ENCODE measurements at places on chromosomes 7 and 10.

DNA sequence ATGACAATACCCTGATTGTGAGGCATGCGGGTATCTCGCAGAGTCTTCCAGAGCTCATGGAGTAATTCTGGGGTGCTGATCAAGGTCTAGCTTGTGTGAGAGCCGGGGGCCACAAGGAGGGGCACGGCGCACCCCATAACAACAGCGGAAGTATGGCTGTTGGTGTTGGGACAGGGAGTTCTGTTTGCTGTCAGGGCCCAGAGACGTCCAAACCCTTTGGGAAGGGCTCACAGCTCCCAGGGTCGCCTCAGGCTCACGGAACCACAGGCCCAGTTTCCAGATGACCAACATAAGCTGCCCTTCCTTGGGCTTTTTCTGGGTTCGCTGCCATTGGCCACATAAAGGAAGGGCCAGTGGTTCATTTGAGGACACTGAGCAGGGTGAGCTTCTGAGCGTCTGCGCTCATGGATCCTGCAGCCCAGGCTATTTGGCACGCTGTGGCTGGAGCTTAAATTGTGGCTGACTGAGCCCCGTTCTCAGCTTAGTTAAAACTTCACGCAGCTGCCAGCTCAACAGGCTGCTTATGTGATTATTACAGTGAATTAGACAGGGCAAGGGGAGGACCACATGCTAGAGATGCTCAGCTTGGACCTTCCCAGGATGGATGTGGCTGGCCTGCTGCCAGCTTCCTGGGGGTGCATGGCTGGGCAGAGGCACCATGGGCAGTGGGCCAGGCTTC lies 92.3 kb downstream of the DNAJB6 start:
- no peak for DNase-seq

DNA sequence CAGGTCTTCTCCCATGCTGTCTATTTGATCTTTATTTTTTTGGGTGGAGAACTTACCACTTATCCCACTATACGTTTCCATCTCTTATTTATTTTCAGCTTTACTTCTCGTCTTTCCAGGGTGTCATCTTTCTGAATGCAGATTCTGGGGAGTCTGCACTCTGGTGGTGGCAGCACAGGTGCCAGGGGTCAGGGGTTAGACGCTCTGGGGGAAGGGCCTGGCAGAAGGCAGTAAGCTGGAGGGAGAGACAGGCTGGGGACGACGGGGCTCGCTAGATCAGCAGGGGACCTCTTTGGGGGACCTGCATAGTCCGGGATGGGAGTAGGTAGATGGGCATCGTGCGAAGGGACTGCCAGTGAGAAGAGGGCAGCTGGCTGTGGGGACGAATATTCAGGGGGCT lies 22.3 kb downstream of the CHST12 start:
- no peak for DNase-seq

DNA sequence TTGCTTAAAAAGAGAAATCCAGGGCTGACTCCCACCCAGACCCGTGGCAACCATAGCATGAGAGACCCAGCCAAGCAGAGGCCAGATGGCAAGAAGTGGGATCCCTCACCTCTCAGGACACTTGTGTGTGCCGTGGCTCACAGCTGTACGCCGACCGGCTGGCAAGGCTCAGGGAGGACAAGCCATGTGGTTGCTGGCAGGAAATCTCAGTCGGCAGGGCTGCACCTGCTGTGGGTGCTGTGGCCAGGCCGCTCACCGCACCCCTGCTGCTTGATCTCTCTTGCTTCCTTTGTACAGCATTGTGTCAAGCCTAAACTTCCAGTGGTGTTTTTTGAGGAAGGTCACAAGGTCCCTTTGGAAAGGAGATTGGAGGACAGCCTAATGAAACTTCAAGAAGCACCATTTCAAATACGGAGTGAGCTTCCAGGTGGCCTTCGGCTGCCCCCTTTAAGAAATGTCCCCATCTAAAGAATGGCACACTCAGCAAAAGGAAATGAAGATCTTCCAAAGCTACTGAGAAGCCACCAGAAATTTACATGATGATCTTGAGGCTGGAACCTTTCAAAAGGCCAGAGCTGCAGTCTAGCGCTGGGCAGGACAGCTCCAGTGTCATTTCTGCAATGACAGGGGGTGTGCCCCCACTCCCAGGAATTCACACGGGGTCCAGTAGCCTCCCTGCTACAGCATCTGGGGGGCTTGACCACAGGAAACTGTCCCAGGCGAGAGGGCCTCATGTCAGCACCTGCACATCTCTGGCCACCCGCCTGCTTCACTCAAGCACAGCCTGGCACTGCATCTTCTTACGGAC lies 409.0 kb upstream of the MGMT start:
- DNase-seq = peak; percentile 14

DNA sequence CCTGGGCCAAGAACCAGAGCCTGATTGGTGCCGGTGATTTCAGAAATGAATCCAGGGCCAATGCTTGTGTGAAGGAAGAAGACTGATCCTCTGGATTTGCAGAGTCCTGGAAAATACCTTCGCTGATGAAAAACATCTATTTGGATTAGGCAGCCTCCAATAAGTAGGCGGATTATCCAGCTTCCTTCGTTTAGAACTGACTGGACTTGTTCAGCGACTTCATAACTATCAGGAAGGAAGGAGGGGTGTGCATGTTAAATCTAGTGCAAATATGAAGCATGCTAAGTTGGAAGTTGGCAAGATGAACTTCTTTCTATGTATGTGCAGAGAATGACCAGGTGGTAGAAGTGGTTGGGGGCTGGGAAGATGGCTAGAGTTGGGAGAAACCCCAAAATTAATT lies 41.0 kb downstream of the NKX2-3 start:
- DNase-seq = no peak

- DNase-seq = no peak
These were observed 77.6 kb upstream of the PPP1R3A start for GRCh38 chr7:113996405-113996804.

DNA sequence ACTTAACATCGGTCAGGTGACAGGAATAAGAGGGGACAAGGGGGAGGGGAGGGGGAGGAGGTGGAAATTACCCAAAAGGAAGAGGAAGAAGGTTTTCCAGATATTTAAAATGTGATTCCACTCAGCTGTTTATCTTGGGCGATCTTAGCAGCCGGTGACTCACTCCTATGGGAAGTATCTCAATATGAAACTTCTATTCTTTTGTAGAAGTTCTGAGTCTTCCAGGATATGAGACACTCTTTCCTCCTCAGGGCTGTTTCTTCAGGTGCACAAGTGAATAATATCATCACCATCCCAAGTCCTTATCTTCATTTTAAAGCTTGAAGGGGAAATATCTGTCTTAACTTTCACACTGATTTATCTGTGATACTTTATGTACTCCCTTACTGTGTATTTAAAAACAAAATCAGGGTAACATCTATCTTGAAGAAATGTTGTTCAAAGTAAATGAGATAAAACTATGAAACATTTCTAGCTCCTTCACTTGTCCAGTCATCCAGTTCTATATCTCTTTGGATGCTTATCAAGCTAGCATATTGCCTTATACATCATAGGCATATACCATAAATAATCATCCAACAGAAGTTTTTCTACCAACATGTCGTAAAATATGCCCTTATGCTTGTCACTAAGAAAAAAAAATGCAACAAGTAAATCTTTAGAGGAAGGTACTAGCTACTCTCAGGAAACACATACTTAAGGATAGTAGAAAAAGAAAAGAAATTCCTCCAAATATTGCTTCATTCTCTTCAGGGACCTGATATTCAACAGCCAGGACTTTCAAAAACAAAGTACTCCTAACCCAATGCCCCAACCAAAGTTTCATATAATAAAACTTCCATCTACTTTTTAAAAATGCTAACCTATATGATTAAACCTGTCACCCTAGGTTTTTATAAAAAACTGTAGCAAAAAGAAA lies 13.7 kb downstream of the DOCK4 start:
- no peak for DNase-seq

DNA sequence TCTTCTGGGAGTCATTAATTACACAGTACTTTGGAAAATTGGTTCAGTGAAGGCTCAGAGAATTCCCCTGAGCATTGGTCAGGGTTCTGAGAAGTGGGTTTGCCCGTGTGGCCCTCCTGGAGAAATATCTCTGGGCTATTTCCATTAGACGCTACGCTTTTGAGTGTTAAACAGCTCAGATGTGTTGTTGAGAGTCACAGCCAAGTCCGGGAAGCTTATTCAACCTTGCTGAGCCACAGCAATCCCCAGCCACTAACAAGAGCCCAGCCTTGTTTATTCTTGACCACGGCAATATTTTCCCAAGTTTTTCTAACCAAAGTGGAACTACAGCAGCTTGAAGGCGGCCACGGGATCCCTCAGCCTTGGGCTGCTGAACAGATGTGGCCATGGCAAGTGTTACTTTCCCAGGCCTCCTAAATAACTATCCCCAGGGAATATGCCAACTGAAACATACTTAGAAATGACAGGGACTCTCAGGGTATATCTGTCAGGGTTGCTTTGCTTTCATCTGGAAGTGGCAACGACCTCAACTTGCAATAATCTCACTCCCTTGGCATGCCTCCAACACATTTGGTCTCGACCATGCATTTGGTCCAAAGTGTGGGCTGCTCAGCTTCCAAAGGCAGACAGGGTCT lies 214.7 kb downstream of the EMX2 start:
- DNase-seq = no peak

DNA sequence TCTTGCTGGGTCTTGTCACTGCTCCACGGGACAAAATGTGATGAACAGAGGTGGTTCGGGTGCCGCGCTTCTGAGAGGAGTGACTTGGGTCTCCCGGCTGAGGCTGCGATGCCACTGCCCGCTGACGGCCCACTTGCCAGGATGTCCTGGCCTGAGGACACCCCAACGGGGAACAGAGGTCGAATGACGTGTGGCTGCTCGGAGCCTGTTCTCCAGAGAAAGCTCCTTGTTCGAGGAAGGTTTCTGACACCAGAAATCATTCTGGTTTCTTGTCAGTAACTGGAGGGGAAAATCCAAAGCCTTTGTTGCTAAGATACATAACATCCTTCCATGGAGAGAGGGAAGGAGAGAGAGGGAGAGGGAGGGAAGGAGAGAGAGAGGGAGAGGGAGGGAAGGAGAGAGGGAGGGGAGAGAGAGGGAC lies 236.4 kb downstream of the WDR37 start:
- DNase-seq = no peak

GRCh38 chr7:80999100-80999499 lies 80.2 kb upstream of the SEMA3C start:
- no peak for DNase-seq

DNA sequence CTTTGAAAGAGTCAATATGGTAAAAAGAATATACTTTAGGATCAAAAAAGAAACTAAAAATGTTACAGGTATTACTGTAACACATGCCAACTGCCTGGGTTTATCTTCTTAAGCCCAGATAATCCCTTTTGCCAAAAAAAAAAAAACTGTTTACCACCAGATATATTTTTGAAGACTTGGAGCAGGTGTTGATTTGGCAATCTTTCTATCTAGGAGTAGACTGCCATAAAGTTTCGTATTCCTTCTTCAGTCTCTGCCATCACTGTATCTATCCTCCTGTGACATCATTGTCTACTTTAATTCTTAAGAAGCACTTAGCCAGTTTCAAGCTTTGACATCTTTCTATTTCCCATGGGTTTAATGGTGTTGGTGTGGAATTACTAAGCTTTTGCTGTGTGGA lies 161.0 kb downstream of the ST7 start:
- no peak for DNase-seq

GRCh38 chr10:5281356-5281755 lies 83.4 kb upstream of the UCN3 start:
- no peak for DNase-seq

DNA sequence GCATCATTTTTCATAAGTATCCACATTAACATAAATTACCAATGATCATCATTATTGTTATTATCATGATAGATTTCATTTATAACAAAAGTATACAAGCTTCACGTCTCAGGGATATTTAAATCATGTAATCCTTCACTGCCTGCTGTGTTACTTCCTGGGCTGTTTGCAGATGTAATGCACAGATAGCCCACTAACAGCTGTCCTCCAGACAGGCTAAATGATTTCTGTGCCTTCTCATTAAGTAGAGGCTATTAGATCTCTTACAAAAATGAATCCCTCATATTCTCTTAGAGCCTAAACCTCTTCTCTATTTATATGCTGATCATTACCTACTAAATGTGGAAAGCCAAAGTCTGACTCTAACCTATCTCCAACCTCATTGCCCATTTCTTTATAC lies 9.3 kb downstream of the PCLO start:
- DNase-seq = no peak

DNA sequence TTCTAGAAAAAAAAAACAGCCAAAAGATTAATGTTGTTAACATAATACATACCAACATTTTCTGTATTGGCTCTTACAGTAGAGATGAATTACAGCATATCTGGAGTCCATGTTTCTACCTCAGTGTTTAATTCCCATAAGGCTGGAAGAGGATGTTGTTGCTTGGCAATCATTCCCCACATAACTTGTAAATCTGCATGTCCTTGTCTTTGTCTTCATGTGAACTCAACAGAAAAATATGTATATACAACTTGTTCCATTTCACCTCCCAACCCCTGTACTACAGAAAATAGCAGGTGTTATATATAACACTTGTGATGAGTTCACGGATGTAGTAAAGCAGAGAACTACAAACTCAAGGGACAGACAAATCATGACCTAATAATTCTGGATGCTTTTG lies 160.9 kb upstream of the SEMA3C start:
- DNase-seq = no peak

GRCh38 chr10:48899781-48900180 lies 39.9 kb downstream of the LRRC18 start:
- no peak for DNase-seq

DNA sequence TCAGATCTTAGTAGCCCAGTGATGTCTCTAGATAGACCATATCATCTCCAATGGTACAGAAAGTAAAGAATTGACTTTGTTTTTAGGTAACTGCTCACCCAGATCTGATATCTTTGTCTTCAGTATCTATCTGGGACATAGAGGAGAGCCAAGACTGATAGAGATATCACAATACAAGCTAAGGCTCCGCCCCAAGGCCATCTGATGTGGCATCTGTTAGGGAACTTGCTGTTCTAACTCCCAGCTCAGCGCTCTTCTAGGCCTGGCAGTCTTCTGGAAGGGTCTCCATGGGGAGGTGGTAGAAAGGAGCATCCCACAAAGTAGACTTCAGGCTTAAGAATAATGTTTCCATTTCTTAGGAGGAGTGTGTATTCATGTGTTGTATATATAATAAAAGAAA lies 88.4 kb upstream of the SAMD8 start:
- no peak for DNase-seq

DNA sequence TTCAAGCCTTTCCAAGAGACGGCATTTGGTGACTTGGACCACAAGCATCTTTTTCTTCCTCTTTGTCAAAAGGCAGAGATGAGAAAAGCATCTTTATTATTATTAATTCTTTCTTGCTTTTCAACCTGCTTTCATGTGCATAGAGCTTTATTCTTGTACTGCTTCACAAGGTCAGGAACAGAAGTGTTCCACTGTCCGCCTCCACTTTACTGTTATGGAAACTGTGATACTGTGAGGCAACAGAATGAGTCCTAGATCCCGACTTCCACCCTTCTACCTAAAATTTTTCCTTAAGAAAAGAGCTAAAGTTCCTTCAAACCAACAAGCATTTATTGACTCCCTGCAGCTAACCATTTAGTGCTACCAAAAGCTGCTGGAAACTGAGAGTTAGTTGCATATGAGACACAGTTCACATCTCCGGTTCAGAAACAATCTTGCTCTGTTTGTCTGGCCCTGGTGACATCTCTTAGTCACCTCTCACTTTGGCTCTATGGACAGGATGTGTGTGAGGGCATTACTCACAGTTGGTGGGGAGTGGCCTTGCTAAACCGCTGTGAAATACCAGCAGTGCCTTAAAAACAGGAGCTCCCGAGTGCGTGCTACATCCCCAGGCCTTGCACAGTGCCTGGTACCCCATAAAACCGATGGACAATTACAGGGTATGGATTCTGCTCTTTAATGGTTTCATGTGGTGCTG lies 77.1 kb upstream of the TRIL start:
- peak; percentile 22 for DNase-seq

All from CD4-positive, alpha-beta T cell treated with Interleukin-15 for 4 hours (primary cell).